ENCODE measurements at places on chromosomes 5 and 9. TPM values are rescaled to one million over a fixed set of nuclear protein-coding genes. Genes with fewer than 3 reads are reported as not detected.

SHC3 gene
- 6.5 TPM for total RNA-seq

C9orf153 gene
- total RNA-seq, result 0.36 TPM

DNA sequence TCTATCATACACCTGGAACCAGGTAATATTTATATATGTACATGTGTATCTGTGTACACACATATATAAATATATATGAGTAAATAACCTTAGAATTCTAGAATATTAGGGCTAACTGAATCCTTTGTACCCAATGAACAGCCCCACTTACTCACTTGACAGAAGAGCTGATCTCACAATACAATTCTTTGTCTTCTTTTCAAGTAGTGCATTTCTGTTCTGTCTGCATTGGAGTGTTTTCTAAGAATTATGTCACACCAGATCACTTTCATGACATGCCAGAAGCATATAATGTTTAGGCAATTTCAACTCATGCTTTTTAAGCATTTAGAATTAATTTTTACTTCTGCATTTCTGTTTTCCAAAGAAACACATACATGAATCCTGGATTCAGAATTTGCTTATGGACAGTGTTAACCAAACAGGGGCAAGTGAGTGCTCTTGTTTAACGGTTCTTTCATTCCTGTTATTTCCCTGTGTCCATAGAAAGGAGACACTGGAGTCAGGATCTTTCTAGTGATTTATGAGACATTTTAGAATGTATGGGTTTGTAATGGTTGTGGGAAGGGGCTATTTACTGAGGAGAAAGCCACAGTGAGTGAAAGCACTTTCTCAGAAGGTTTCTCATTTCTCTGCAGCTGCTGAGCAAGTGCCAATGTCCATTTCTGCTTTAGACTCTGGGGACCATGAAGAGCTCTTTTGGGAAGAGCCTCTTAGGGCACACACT, 123.2 kb downstream of the RMI1 start:
- DNase-seq, result no peak
- no peak overlapping the region for H3K4me3 ChIP-seq
- H3K27me3 ChIP-seq, result peaks cover 1% of the 10 kb centered on the region
- no peaks in the 10 kb centered on the region for H3K36me3 ChIP-seq
- peaks cover 2% of the 10 kb centered on the region for H3K4me1 ChIP-seq

- no peak overlapping the region for H3K27ac ChIP-seq
- H3K36me3 ChIP-seq, result peaks cover 7% of the 10 kb centered on the region
- H3K27me3 ChIP-seq, result no peaks in the 10 kb centered on the region
- no peak for DNase-seq
- no peak overlapping the region for H3K4me3 ChIP-seq
Observed at GRCh38 chr9:21016701-21017491, 14.5 kb downstream of the HACD4 start.

- H3K4me3 ChIP-seq, result no peak overlapping the region
- no peak for DNase-seq
- H3K36me3 ChIP-seq, result peaks cover 45% of the 10 kb centered on the region
- no peaks in the 10 kb centered on the region for H3K4me1 ChIP-seq
- H3K27ac ChIP-seq, result no peak overlapping the region
Observed at GRCh38 chr5:179879003-179879689, 20.5 kb upstream of the MRNIP start.

DNA sequence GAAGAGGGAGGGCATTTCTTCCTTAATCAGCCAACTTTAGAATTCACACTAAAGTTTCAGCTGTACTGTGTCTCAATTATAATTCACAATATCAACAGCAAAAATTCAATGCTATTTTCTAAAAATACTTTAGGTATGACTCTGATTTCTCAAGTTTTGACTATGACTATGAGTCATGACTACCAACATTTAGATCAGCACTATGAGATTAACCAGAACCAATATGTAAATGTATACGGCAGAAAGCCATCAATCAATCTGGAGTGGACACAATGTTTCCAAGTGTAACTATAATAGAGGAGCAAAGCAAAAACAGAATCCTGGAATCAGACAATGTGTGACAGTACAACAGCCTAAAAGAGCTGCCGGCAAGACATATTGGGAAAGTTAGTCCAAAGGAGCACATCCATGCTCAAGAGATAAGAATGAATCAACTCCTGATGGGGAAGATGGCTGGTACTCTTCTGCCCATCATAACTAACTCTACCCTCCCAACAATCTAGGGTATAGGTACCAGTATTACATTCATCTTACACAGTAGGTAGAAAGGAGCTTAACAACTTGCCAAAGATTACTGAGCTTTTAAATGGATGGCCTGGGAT, 294.4 kb downstream of the SEMA5A start:
- no peaks in the 10 kb centered on the region for H3K4me1 ChIP-seq
- H3K27me3 ChIP-seq, result peaks cover 3% of the 10 kb centered on the region
- no peak overlapping the region for H3K27ac ChIP-seq

GRCh38 chr5:177103523-177104253, 17.0 kb downstream of the FGFR4 start:
- H3K36me3 ChIP-seq, result peaks cover 5% of the 10 kb centered on the region
- no peak overlapping the region for H3K27ac ChIP-seq
- no peaks in the 10 kb centered on the region for H3K4me1 ChIP-seq
- no peak for DNase-seq

GRCh38 chr9:122475717-122476116, 2.0 kb downstream of the OR1J1 start:
- DNase-seq, result no peak
- peaks cover 1% of the 10 kb centered on the region for H3K27me3 ChIP-seq
- H3K4me3 ChIP-seq, result no peak overlapping the region
- no peaks in the 10 kb centered on the region for H3K4me1 ChIP-seq

VDAC1 gene
- total RNA-seq, result 165 TPM

- DNase-seq, result no peak
- peaks cover 32% of the 10 kb centered on the region for H3K36me3 ChIP-seq
- H3K27me3 ChIP-seq, result peaks cover 7% of the 10 kb centered on the region
- H3K4me1 ChIP-seq, result peaks cover 13% of the 10 kb centered on the region
Observed at GRCh38 chr9:81683238-81683637, 6.1 kb downstream of the TLE1 start.

DNA sequence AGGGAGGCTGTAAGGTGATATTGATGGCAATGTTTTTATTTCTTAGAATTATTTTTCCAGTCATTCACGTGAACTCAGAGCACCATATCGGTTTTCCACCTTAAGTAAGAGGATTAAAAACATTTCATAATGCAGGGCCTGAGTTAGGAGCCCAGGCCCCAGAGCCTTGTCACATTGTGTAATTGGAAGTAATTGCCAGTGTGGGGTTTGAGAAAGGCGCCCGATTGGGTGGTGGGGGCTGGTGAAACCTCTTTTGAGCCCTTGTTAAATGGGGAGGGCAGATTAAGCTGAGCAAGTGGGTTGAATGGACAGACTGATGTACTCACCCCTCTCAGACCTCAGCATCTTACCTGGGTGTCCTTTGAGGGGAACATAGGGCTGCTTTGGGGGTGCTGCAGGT, 116.7 kb upstream of the PITX1 start:
- H3K27ac ChIP-seq, result no peak overlapping the region
- H3K4me1 ChIP-seq, result no peaks in the 10 kb centered on the region
- H3K27me3 ChIP-seq, result peaks cover 2% of the 10 kb centered on the region
- no peak overlapping the region for H3K4me3 ChIP-seq
- DNase-seq, result no peak
- H3K36me3 ChIP-seq, result peaks cover 3% of the 10 kb centered on the region

TLX3 gene
- total RNA-seq, result 0.23 TPM

- no peak for DNase-seq
- no peaks in the 10 kb centered on the region for H3K36me3 ChIP-seq
- H3K4me3 ChIP-seq, result no peak overlapping the region
- H3K27me3 ChIP-seq, result peaks cover 2% of the 10 kb centered on the region
- H3K4me1 ChIP-seq, result no peaks in the 10 kb centered on the region
- no peak overlapping the region for H3K27ac ChIP-seq
Observed at GRCh38 chr9:33480976-33481375, 7.3 kb upstream of the NOL6 start.

CA9 gene
- 1.5 TPM for total RNA-seq

MRPL41 gene
- 41.4 TPM for total RNA-seq

DNA sequence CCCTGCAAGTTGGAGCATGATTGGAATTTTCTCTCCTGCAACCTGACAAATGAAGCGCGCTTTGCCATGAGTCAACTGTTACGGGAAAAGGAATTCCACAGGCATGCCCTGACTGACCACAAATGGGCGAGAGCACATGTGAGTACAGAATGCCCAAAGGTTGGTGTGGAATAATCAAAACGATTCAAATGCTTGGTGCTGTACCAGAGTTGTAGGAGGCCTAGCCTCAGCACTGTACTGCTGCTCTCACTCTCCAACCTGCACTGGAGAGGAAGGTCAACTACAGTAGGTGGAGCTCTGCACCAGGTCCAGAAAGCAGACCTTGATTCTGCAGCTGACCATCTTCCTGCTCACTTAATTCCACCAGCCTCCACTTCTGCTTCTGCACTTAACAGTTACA, 406.9 kb upstream of the ACTBL2 start:
- peak; percentile 21 for DNase-seq
- H3K36me3 ChIP-seq, result no peaks in the 10 kb centered on the region
- peak overlapping the region; percentile 61 for H3K27ac ChIP-seq
- no peak overlapping the region for H3K4me3 ChIP-seq

NEUROG1 gene
- total RNA-seq, result not detected

DNA sequence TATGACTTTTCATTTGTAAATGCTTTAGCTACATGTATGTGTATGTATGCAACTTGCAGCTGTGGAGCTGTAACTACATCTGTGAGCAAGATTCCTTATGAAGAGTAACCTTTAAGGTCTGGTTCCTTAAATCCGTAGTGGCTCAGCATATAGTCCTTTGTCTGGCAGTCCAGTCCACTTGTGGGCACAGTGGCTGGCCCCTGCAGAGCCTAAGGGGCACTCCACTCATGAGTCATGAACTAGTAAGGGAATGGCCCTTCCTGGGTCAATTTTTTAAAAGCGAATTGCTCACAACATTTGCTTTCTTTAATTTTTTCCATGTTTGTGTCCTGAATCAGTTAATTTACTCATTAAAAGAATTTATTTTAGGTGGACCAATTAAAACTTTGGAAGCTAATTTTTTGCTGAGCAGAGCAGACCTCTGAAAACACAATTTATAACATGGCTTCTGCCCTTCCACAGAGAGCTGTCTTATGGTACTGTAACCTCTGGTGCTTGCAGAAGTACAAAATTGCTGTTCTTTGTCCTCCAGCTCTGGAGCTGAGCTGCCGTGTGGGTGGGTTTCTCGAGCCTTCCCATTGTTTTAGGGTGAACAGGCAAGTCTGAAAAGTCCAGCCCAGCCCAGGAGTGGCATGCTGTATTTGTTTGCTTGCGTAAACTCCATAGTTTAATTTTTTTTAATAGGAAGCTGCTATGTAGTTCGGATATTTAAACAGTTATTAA, 110.1 kb downstream of the MVB12B start:
- no peak for DNase-seq
- H3K4me3 ChIP-seq, result no peak overlapping the region
- H3K27me3 ChIP-seq, result no peaks in the 10 kb centered on the region
- no peak overlapping the region for H3K27ac ChIP-seq

DNA sequence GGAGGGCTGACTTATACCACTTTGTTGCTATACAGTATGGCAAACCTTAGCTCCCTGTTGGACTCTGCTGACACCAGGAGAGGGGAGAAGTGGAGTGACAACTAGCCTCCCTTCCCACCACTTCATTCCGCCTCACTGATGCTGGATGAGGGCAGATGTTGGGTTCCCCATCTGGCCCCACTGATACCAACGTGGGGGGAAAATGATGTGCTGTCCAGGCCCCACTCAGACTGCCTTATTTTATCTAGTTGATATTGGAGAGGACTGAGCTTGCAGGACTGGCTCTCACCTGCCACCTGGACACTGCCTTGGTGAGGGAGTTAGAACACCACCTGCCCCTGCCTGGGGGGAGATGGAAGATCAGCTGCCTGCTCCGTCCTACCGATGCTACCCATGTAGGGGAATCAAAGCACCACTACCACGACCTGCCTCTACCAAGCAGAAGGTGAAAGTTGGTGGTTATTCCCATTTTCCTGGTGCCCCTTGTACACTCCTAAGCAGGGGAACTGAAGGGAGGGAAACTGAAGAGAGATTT, 292.1 kb downstream of the GADD45G start:
- peaks cover 26% of the 10 kb centered on the region for H3K4me1 ChIP-seq
- no peak overlapping the region for H3K27ac ChIP-seq
- DNase-seq, result no peak
- H3K36me3 ChIP-seq, result no peaks in the 10 kb centered on the region

PDGFRB gene
- 23.7 TPM for total RNA-seq

MEIKIN gene
- total RNA-seq, result not detected
